CD4-positive, alpha-beta T cell (primary cell): ENCODE measurements at places on chromosomes 6 and 20.
A peak's percentile ranks its signal among the peaks of the same experiment; 100 is the strongest.

DNA sequence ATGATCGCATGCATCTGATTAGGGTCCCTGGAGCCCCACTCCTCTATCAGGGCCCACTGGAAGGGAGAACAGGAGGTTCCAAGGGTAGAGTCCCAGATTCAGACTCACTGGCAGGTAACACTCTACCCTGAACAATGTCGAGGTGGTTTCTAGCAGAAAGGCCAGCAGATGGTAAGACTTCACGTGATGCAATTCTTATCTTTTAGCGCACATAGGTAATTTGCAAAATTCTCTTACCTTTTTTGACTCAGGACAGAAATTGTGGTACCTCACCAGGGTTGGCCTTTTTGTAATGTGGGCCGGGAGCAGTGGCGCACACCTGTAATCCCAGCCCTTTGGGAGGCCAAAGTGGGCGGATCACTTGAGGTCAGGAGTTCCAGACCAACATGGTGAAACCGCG is 228.1 kb upstream of the JARID2 start:
- DNase-seq, result no peak

GRCh38 chr6:137928286-137928685 is 61.2 kb downstream of the TNFAIP3 start:
- DNase-seq, result no peak

GRCh38 chr6:4021854-4022695 is 56.9 kb downstream of the FAM217A start:
- DNase-seq, result no peak

GRCh38 chr6:109747221-109747620 is 56.1 kb downstream of the FIG4 start:
- DNase-seq, result no peak

GRCh38 chr6:96742702-96743101 is 94.6 kb downstream of the GPR63 start:
- DNase-seq, result no peak

DNA sequence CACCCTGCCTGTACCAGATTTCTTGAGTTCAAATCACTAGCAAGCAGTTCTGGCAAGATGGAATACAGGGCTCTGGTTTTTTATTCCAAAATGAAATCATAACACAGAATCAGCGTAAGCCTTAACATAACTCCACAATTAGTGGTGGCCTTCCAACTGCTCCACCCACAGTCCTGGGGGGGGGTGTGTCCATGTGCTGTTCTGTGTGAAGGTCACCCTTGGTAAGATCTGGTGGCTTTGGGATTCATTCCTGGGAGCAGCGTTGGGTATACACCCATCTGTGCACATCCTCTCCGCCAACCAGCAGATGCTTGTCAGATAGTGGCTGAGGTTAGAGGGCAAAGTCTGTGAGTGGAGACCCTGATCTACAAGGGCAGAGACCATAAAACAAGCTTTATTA is 49.9 kb upstream of the CD83 start:
- DNase-seq, result no peak

- DNase-seq, result peak; percentile 82
These were observed 38.8 kb downstream of the SRC start for GRCh38 chr20:37384683-37385174.

- no peak for DNase-seq
These were observed 114.2 kb upstream of the PHACTR1 start for GRCh38 chr6:12602342-12602741.

GRCh38 chr6:39330476-39330875 is 8.0 kb upstream of the KCNK16 start:
- no peak for DNase-seq
